ENCODE measurements at places on chromosomes 3 and 15.

- DNase-seq = no peak
Observed at GRCh38 chr3:107966276-107966675, 124.6 kb downstream of the CD47 start.

DNA sequence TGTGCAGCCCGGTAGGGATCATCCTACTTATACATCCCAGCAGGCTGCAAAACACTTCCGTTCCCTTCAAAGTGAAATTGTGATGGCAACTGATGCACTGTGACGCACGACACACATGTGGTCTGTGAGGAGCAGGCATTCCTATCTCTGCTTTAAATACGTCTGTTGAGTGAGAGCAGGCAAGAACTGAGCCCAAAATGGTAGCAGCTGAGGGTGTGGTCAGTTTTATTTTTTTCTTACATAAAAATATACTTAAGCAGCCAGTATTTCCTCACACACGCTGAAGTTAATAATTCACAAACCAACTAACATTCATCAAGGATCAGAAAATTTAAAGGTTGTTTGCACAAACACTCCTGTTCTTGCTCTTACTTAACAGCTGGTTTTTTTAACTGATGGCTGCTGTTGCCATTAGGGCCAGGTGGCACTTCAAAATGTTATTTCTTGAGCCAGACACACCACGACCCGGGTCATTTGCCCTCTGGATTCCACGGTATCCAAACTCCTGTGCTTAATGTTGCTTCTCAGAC, 23.9 kb downstream of the LRIG1 start:
- no peak for DNase-seq

DNA sequence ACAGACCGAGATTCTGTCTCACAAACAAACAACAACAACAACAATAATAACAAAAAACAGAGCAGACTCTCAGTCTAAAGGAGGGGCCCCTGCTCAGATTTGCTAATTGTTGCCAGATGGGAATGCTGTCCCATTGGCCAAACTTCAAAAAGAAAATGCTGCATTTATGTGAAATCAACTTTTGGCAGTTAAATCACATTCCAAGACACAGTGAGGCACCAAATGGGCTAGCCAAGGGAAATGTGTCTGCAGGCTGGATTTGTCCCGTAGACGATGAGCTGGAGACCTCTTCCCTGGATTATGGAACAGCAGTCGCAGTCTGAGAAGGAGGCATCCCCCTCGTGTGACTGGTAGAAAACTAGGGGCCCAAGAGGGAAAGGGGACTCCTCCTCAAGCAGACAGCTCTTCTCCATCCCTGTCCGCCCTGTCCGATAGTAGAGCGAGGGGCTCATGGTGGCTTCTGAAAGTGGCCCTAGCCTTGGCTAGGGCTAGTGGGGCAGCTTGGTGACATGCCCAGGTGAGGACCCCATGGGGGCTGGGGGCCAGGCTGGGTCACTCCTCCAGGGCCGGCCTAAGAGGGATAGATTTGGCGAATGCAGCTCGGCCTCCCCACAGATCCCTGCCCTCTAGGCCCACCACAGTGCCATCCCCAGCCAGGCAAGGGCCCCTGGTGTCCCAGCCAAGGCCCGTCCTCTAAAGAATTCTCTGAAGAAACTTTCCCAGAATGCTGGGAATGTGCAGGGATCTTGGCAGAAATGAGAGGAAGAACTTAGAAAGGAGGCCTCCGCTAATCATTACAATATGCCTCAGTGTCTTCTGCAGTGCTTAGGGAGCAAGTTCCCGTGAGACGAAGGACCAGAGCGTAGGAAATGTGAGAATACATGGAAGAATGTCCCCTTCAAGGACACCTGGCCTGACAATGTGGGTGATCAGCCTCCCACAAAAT, 2.0 kb downstream of the SLC22A14 start:
- no peak for DNase-seq

DNA sequence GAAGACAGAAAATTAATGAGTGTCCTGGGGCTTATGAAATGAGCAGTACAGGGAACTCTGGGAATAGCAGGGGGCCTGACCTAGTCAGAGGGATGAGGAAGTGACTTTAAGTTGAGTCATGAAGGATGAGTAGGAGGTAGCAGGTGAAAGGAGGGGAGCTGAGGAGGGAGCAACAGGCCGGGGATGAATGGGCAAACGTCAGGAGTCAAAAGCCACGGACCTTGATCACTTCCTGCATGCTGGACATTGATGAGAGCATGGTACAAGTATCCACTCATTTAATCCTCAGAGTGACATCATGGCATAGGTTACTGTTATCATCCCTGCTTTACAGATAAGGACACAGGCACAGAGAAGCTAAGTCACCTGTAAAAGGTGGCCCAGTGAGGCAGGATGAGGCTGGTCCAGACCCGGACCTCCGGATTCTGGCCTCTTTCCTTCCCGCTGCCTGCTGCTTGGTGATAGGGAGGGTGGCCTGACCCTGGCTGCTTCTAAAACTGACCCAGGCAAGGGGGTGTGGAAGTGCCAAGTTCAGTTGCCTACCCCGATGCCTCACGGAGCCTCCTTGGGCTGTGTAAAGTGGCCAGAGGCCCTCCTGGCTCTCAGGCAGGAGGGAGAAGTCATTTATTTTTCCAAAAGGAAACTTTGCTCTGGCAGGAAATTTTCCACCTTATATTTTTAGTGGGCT, 7.6 kb downstream of the CORO2B start:
- peak; percentile 87 for DNase-seq

GRCh38 chr3:54665016-54665600, 262.8 kb downstream of the LRTM1 start:
- no peak for DNase-seq

DNA sequence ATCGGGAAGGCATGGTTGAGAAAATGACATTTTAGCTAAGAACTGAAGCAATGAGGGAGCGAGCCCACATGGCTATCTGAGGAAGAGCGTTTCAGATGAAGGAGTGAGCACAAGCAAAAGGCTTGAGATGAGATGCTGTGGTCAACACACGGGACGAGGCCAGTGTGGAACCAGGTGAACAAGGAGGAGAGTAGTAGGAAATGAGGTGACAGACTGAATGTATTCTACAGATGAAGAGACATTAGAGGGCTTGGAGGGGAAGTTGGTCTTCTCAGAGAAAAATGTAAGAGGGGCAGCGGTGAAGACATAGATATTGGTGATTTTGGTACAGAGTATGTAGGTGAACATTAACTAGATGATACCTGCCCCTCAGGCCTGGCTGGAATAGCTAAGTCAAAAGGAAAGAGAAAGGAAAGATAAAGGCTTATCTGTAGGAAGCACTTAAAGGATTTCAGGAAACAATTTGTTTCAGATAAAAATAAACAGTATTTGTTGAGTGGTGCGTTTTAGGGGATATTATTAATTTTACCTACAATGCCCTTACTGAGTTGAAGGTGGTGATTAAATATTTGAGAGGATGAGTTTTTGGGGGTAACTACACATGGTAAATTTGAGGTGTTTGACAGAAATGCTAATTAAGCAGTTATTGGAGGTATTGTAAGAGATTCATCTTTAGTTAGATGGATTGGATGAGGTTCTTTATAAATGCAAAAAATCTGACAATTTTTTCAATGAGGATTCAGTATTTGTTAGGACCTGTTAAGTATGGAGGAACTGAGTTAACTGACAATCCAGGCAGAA, 57.0 kb downstream of the SLTM start:
- no peak for DNase-seq

- no peak for DNase-seq
Observed at GRCh38 chr3:71978150-71978721, 193.3 kb upstream of the PROK2 start.

Measured in epithelial cell of esophagus (primary cell).